Dermis blood vessel endothelial cell (primary cell): ENCODE measurements at places on chromosomes 4 and X. TPM values are rescaled to one million over a fixed set of nuclear protein-coding genes. Genes with fewer than 3 reads are reported as not detected.

P2RY4 gene
- not detected in 2 replicates for total RNA-seq

DNA sequence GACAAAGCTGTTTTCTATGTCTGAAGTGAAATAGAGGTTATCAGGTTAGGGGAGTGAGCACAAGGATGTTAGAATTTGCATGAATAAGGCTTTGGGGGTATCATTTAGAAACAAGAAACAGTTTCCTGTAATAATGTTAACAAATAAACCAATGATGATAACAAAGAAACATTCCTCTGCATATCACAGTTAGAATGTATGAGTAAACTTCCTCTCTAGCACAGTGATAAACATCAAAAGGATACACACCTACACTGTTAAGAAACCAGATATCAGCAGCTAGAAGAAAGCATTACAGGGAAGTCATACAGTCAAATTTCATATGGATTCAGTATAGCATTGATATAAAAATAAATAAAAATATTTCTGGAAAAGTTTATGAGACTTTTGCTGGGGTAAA is 340.0 kb upstream of the MAGEB16 start:
- DNase-seq: no peak

- DNase-seq: no peak
These were observed 35.2 kb downstream of the ARHGEF6 start for GRCh38 chrX:136745215-136746173.

ABRAXAS1 gene
- total RNA-seq: 22.0 and 24.5 TPM in 2 replicates

HUWE1 gene
- total RNA-seq: 78.8 and 151 TPM in 2 replicates

DNA sequence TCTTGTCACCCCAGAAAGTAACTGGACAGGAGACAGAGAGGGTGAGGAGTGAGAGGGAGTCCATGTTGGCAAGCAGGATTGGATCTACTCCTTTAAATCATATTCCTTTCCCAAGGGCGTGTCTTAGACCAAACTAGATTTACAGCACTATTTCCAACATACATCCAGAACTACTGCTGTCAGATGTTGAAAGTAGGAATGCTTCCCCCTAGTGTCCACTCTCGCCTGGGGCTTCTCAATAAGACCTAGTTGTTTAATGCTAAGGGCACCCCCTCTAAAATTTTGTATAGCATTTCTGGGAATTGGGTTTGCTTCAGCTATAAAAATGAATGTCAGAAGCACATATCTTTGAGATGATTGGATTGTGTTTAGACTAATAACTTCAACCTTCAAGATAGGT is 13.3 kb downstream of the OFD1 start:
- DNase-seq: peak; percentile 72

DNA sequence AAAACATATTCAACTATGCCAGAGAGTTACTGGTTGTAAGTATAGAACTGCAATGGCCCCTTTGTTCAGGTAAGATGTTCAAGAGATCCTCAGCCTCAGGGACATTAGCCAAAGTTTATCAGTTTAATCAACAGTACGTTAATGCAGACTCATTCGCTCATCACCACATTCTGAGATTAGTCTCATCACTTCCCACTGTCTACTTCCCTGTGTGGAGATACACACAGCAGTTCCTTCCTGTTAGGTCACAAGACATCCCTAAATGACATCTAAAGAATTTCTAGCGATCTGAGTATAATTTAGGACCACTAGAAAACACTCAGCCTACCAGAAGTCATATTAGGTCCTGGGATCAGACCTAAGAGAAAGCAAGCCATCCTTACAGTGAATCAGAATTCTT is 10.4 kb downstream of the SLC10A7 start:
- DNase-seq: no peak

ARHGAP36 gene
- total RNA-seq: not detected in 2 replicates

PRKG2 gene
- under 0.01 TPM in 1 of 2 replicates, not detected in the other for total RNA-seq
